ENCODE measurements at places on chromosomes 7 and 10. TPM values are rescaled to one million over a fixed set of nuclear protein-coding genes. Genes with fewer than 3 reads are reported as not detected.

DNA sequence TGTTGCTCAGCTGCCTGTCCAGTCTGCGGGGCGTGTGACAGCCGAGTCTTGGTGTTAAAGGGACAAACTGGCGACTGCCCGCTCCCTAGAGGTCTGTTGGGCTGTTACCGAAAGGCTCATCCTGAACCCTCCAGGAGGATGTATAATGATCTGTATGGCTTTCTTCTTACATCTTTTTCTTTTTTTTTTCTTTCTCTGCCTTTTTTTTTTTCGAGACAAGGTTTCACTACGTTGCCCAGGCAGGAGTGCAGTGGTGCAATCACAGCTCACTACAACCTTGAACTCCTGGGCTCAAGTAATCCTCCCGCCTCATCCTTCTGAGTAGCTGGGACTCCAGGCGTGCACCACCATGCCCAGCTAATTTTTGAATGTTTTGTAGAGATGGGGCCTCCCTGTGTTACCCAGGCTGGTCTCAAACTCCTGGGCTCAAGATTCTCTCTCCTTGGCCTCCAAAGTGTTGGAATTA, 857 bp downstream of the INTS15 start:
- no peak for DNase-seq

DNA sequence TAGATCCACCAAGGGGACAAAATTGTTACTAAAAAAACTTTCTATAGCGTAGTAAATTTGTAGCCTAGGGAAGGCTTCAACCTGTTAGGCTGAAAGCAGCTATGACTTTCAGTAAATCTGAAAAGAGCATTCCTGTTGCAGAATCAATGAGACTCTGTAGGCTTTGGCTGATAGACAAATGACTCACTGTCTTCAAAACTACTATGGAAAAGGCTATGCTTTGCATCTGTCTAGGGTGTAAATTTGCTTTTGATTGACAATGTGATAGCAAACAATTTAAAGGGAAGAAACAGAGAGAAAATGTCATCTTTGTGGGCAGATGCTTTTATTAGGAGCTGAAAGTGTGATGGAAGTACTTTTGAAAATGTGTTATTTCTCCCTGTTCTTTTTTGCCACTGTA, 60.6 kb downstream of the ARL5B start:
- no peak for DNase-seq

Gene NOS3
- polyA plus RNA-seq = 15.8 TPM

Gene ITGB8
- polyA plus RNA-seq = 6.3 TPM

Gene GIMAP7
- polyA plus RNA-seq = 33.2 TPM

DNA sequence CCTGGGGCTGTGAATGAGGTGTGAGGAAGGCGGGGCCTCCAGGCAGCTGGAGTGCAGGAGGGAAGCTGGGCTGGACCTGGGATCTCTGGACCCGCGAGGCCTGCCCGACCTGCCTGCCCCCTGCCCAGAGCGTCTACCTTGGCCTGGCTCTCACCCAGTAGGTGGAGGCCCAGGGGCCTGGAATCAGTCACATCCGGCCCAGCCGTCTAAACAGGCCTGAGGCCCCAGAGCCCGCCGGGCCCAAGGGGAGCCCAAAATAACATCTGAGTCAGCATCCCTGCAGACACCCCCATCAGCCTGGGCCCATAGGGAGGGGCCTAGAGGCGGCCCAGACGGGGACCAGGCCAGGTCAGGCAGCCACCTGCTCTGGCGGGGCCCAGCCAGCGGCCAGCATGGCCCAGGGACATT, 15.1 kb upstream of the ELN start:
- DNase-seq = no peak

GRCh38 chr10:99793819-99794218, 11.4 kb downstream of the ABCC2 start:
- no peak for DNase-seq

GRCh38 chr10:102726274-102726673, 11.8 kb downstream of the SFXN2 start:
- no peak for DNase-seq

Gene SEMA3E
- 12.6 TPM for polyA plus RNA-seq

Gene MMRN2
- polyA plus RNA-seq = 40.8 TPM

Gene HTRA1
- polyA plus RNA-seq = 145 TPM

GRCh38 chr10:85598646-85599045, 767.9 kb downstream of the GRID1 start:
- no peak for DNase-seq

Gene SPDYE18
- 1.3 TPM for polyA plus RNA-seq

DNA sequence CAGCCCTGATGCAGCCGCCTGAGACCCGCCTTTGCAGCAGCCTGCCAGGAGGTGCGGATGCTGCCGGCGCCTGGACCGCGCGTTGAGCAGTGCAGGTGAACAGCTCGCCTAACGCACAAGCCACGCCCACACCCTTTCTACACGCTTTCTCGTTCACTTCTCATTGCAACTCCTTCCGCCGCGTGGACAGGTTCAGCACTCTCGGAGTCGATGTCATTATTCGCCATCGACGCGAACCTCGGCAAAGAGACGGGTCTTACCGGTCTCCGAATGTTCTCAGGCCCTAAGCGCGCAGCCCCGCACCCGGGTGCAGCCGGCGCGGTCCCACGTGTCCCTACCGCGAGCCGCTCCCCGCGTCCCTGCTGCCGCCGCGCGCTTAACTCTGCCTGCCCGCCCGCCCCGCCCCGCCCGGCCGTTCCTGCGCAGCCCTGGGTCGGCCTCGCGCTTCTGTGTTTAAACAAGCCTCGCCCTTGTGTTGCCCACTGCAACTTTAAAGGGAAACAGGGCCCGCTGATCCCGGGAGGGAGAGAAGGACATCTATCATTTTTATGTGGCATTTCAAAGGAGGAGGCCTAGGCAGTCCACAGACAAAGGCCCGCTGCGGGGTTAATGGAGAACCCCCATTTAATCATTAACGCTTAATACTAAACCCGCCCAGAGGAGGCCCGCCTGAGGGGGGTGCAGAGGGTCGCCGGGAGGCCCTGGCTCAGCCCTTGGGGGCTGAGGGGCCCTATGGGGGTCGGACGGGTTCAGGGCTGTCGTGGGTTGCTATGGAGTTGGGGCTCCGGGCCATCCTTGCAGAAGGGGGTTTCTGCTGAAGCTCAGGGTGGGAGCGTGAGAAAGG, 128.5 kb downstream of the WDR11 start:
- DNase-seq = no peak

DNA sequence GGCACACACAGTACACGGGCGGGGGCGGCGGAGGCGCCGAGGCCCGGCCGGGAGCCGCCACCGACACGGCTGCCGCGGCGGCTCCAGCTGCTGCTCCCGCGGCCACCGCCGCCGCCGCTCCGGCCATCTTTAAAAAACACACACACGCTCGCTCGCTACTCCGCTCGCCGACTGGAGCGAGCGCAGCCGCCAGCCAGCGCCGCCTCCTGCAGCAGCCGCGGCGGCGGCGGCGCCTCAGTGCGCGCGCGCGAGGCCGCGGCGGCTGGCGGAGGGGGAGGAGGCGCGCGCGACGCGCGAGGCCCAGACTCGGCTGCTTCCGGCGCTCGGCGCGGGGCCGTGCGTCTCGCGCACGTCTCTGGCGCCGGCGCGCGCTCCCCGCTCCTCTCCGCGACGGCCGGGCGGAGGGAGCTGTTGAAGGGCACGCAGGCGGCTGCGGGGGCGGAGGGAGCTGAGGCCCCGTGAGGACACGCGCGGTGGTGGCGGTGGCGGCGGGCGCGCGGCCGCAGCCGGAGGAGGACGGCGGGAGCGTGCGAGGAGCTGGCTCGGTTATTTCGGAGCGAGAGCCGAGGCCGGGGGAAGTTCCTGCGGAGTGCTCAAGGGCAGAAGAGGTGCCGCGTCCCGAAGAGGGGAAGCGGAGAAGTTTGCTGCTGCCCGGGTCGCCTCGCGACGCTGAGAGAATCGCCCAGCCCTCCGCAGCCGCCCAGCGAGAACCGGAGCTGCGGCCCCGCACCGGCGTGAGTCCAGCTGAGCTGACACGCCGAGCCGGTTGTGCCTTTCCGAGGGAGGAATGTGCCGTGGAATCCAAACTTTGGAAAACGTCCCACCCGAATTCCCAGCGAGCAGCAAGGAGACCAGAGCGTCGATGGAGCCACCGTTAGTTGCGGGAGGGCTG, at the start of gene KDM7A:
Gene KDM7A, minus strand, starts transcription at position 173 of the 892 bp plus-strand sequence. Its CDS starts 46 bp downstream, at position 127.
- peak; percentile 57 for DNase-seq

DNA sequence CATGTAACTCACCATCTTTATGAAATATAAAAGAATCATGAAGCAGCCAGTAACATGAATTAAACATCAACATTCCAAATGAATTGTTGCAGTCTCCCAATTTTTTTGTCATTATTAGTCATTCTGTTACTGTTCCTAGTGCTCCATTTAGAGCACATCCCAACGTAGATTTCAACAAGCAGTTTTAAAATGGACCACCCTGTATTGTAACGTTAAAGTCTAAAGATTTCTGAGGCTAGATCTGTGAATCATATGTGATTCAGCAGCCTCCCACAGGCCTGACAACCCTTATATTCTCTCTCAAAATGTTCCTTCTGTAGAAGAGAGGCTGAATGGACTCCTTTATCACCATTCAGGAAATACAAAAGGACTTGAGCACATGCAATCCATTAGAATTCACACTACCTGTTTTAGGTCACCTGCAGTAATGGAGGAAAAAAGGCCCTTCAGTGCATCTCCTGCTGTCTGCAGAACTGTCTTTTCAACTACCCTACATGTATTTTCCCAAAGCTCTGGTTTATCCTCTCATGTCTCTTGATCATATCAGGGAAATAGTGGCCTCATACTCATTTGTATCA, 81.4 kb downstream of the CACNA2D1 start:
- no peak for DNase-seq

DNA sequence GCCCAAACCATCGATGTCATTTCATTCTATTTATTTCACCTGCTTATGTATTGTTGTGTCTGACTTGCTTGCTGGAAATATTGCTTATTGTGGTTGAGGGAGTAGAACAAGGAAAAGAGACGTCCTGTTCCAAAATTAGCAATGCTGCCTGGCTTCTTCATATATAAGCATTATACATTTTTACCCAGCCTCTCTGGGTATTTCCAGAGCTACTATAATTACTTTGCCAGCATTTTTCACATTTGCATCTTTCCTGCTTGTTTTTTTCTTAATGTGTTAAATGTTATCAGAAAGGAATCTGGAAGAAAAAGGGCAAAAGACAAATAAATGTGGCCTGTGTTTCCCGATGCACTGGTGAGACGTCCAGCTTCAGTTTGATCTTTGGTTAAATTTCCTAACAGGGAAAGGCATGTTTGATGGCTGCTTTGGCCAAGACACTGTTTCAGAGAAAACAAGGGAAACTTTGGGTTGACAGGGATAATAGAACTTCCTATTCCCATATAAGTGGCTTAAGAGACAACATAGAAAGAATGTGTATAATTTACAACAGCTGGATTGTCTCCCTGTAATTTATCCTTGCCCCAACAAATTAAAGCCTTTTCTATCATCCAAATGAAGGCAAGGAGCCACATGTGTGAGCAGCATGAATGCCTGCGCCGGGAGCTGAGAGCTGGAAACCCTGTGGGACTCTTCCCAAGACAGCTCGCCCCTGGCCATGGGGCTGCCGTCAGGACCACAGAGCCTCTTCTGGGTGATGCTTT, 671.1 kb upstream of the CELF2 start:
- DNase-seq = no peak

Gene HTR7
- 2.1 TPM for polyA plus RNA-seq

DNA sequence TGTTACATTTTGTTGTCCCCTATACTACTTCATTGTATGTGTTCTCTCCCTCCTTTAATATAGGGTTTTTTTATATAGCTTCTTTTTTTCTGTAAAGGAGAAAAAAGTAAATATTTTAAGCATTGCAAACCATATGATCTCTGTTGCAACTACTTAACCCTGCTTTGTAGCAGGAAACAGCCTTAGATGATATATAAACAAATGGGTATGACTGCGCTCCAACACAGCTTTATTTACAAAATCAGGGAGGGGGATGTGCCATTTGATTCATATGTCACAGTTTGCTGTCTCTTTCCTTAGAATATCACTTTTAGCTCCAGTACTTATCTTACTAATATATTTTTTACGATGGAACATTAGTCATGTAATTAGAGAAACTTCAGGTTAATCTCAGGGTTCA, 155.2 kb upstream of the GNAI1 start:
- DNase-seq = no peak

- no peak for DNase-seq
Measured at GRCh38 chr7:40720416-40720815, 585.6 kb downstream of the SUGCT start.

Gene OPN4
- 0.13 TPM for polyA plus RNA-seq

DNA sequence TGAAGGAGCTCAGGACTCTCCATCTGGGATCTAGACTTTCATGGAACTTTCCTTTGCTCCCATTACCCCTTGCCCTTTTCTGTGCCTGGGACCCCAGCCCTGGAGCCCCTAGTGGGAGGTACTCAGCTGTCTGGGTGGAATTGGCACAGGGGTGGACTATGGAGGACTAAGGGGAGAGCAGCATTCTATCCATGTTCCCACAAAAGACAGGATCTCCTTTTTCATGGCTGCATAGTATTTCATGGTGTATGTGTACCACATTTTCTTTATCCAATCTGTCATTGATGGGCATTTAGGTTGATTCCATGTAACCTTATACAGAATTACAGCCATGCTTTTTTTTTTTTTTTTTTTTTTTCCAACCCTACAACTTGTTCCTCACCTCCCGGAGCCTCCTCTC, 89.1 kb downstream of the GALNT17 start:
- no peak for DNase-seq

GRCh38 chr10:48231178-48231577, 43.3 kb downstream of the FRMPD2 start:
- DNase-seq = no peak

GRCh38 chr7:139730746-139731612, 46.8 kb downstream of the HIPK2 start:
- DNase-seq = no peak

All from urinary bladder (tissue), 4 donors.